C1 segment of cervical spinal cord (tissue), 14 donors: ENCODE measurements at places on chromosomes 11 and 22.

- no peak for DNase-seq
Measured at GRCh38 chr11:15943418-15944197, 412.7 kb downstream of the SOX6 start.

DNA sequence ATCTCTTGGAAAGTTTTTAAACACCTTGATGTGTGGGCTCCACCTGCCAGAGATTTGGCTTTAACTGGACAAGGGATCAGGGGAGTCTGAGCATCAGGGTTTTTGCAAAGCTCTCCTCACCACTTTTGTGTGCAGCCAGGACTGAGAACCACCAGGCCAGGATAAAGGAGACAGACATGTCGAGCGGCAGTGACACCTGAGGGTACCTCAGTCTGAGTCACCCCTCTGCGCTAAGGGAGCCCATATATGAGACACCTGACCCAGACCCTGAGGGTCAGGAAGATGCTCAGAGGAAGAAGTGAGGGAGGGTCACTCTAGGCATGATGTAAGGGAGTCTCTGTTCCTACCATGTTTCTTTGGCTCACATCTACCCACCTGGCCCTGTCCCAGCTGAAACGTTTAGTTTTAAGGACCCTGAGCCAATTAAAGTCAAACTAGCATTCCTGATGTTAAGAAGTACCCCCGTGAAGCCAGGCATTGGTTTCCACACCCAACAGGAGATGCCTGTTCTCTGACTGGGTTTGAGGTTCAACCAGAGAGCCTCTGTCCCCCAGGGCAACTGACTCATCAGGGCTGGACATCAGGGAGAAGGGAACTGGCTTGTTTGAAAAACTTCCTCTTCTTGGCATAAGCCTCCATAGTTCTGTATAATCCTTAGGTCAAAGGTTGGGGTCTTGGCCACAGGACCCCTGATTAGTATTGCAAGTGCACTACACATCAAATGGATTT is 72.4 kb upstream of the BIRC3 start:
- no peak for DNase-seq

- DNase-seq: no peak
Measured at GRCh38 chr11:42234451-42234951, 775.0 kb upstream of the LRRC4C start.

DNA sequence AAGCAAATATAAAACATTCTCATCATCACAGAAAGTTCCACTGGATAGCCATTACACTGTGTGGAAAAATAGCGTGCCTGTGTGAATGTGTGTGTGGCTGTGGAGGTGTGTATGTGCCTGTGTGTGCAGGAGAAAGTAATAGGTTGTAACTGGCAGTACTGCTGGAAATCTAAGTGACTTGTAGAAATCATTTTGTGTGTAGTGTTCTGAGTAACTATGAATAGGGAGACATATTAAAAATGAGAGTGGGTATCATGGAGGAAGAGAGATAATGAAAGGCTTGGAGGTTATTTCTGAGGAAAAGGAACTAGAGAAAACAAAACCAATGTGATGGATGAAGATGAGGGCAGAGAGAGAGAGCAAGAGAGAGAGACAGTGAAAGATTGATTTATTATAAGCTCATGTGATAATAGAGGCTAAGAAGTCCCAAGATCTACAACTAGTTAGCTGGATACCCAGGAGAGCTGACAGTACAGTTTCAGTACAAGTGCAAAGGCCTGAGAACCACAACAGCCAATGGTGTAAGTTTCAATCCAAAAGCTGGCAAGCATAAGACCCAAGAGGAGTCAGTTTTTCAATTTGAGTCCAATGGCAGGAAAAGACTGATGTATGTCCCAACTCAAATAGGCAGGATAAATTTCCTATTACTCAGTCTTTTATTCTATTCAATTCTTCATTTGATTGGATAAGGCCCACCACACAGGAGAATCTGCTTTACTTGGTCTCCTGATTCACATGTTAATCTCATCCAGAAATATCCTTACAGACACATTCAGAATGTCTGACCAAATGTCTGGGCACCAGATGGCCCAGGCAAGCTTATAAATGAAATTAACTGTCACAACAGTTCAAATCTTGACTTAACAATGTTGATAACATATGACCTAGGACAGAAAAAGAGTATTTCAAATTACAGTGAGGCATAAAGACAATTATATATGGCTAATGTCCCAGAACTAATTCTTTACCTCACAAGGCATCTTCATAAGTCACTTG is 14.9 kb downstream of the KBTBD3 start:
- no peak for DNase-seq

DNA sequence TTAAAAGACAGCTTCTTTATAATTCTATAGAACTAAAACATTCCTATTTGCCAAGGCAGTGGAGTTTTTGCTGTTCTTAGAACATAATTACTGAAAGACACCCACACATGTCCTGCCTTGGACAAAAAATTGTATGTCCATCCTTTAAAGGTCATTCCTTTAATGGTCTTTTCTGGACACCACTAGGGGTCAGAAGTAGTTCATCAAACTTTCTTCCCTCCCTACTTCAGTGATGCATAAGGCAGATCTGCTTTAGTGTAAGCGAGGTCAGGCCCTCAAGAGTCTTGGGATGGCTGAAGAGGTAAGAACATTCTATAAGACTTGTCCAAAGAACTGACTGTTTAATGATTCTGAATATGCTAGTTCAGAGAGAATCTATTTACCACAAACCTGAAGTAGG is 4.3 kb upstream of the OR51V1 start:
- no peak for DNase-seq

DNA sequence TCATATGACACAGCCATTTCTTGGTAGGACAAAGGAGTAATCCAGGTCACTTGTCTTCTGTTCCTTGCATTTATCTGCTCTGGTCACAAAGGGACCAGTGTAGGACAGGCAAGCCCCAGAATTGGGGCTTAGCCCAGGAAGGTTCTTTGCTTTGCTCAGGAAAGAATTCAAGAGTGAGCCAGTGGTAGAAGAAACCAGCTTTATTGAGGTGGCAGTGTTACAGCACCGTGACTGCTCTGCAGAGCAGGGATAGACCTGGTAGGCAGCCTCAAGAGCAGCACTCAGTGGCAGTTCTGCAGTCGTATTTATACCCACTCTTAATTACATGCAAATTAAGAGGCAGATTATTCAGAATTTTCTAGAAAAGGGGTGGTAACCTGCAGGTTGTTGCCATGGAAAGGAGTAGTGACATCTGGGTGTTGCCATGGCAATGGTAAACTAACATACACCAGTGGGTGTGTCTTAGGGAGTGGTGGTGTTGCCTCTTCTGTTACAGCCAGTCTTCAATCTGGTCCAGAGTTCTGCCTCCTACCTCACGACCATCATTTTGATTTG is 84.9 kb upstream of the RAB1B start:
- no peak for DNase-seq

DNA sequence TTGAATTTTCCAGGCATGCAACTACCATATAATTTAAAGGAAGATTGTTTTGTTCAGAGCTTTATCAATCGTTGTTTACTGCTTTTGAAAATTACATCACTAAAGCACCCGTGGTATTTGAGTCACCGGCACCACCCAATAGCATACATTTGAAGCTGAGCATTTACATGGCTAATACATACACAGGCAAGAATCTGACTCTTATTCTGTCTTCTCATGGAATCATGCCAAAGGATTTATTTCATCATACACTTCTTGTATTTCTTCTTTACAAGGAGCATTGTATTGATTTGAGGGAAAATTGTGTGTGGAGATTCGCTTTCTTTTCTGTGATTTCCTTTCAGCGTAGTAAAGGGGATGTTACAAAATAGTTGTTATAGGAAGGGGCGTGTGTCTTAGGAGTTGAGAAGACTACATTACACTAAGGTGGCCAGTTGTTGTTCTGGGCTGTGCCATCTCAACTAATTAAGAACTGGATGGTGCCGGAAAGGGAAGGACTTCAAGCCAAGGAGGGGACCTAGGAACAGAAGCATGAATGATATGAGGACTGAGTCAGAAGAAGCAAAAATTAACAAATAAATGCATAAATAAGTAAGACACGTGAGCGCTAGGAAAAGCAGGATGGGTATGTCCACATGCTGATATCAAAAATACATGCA is 12.9 kb upstream of the CD3E start:
- no peak for DNase-seq

DNA sequence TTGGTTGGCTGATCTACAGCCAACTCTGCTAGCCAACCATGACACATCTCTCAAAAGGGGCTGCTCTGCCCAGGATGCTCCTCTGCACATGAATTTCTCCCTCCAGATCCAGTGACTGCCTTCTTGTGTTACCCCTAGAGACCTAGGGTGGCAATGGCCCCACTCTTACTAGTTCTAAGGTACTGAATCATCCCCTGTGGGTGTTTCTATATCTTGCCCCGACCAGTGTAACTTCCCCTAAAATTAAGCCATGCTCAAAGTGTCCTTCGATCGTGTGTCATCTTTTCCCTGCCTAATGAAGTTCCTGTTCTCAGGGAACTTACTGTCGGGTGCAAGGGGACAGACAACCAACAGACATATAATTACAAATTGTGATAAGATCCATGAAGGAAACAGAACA is 113.3 kb downstream of the FAM76B start:
- no peak for DNase-seq

DNA sequence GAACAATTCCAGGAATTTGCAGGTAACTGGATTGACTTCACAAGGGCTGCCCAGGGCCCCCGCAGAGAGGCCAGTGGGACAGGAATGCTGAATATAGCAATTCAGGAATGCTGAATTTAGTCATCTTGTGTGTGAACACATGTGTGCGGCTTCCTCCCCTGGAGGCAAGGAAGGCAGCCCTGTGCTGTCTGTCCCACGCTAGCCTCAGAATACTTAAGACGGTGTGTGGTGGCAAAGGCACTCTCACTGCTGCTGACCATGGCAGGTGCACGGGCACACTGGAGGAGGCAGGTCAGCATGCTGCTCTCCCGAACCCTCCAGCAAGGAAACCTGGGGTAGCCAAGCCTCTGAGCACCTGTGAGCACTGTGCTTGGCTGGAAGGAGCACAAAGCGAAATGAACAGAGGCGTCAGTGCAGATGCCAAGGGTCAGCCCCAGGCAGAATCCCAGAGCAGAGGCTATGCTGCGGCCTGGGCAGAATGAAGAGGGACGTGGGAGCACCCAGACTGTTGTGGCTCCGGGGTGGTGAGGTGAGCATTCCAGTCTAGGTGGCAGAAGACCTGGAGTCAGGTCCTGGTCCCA is 2.7 kb downstream of the GNAZ start:
- no peak for DNase-seq

- no peak for DNase-seq
Measured at GRCh38 chr11:78995171-78995570, 420.5 kb upstream of the NARS2 start.

- no peak for DNase-seq
Measured at GRCh38 chr11:3808861-3809623, 682 bp downstream of the PGAP2 start.

- DNase-seq: no peak
Measured at GRCh38 chr11:3164138-3164551, 965 bp downstream of the OSBPL5 start.

GRCh38 chr11:34160791-34161190 is 55.4 kb downstream of the NAT10 start:
- no peak for DNase-seq

- DNase-seq: no peak
Measured at GRCh38 chr11:61049859-61050258, 52.4 kb upstream of the CD5 start.

DNA sequence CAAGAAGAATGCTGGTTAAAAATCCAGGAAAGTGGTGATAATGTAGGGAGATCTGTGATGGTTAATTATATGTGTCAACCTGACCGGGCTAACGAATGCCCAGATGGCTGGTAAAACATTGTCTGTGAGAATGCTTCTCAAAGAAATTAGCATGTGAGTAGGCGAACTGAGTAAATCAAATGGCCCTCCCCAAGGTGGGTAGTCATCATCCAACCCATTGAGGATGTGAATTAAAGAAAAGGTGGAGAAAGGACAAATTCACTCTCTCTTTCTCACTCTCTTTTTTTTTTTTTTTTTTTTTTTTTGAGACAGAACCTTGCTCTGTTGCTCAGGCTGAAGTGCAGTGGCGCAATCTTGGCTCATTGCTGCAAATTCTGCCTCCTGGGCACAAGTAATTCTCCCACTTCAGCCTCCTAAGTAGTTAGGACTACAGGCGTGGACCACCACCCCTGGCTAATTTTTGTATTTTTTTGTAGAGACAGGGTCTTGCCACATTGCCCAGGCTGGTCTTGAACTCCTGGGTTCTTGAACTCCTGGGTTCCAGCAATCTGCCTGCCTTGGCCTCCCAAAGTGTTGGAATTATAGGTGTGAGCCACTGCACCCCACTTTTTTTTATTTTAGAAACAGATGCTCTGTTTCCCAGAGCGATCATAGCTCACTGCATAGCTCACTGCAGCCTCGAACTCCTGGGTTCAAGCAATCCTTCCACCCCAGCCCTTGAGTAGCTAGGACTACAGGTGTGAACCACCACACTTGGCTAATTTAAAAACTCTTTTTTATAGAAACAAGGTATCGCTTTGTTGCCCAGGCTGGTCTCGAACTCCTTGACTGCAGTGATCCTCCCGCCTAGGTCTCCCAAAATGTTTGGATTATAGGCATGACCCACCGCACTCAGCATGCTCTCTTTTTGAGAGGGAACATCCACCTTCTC is 22.0 kb upstream of the P2RY6 start:
- no peak for DNase-seq

DNA sequence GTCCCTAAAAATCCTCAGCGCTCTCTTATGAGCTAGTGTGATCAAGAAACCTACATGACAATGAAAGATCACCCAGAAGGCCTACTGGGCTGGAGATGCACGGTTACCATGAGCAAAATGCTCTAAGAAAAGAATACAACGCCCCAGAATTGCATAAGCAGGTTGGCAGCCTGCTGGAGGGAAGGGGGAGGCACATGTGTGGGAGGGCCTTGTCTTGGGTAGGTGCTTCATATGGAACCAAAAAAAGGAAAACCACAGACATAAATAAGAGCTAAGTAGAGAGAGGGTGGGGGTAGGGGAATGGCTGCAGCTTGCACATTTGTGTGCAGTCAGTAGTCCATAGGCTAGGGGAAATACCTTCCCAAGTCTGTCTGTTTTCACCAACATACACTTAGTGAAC is 2.8 kb downstream of the SIAE start:
- DNase-seq: no peak

GRCh38 chr22:26568207-26568706 is 21.7 kb downstream of the TPST2 start:
- DNase-seq: no peak

DNA sequence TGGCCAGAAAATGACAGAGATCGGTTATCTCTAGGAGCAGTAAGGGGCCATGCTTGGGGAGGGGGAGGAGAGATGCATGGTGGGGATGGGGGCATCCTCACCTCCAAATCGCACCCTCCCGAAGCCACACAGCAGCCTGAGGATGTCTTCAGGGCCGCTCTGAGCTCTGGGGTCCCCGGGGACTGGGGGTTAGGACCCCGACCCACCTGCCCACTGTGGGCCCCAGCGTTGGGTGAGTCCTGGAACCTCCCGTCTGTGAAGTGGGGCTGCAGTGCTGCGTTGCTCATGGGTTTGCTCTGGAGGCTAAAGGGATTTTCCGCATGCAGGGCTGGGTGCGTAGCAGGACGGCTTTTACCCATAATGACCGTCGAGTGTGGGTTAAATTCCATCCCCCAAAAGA is 1046.3 kb downstream of the BRD1 start:
- no peak for DNase-seq

- no peak for DNase-seq
Measured at GRCh38 chr11:118366287-118366686, 6.9 kb downstream of the UBE4A start.

- DNase-seq: no peak
Measured at GRCh38 chr22:36325154-36326031, 62.4 kb downstream of the MYH9 start.
